ENCODE measurements at places on chromosomes 1 and 21.

DNA sequence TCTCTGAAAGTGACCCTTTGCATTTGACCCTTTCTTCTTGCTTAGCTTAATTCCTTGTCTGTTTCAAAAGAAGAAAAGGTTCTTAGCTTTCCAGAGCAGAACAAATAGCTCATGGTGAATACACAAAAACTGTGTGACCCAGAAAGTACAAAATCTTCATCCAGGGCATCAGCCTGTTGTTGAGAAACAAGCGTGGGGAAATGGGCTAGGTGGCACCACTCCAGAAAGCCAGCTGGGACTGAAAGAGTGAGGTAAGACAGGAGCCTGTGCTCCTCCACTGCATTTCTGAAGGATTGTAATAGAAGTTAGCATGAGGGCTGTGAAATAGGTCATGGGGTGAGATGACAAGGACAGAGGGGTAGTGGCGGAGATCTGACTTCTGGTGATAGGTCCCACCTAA lies 45.8 kb downstream of the CYP2J2 start:
- no peak for DNase-seq
- H3K36me3 ChIP-seq, result no peaks in the 10 kb centered on the region
- peaks cover 15% of the 10 kb centered on the region for H3K4me1 ChIP-seq
- H3K27me3 ChIP-seq, result no peaks in the 10 kb centered on the region

- DNase-seq, result no peak
Observed at GRCh38 chr1:1274299-1274930, 761 bp upstream of the UBE2J2 start.

DNA sequence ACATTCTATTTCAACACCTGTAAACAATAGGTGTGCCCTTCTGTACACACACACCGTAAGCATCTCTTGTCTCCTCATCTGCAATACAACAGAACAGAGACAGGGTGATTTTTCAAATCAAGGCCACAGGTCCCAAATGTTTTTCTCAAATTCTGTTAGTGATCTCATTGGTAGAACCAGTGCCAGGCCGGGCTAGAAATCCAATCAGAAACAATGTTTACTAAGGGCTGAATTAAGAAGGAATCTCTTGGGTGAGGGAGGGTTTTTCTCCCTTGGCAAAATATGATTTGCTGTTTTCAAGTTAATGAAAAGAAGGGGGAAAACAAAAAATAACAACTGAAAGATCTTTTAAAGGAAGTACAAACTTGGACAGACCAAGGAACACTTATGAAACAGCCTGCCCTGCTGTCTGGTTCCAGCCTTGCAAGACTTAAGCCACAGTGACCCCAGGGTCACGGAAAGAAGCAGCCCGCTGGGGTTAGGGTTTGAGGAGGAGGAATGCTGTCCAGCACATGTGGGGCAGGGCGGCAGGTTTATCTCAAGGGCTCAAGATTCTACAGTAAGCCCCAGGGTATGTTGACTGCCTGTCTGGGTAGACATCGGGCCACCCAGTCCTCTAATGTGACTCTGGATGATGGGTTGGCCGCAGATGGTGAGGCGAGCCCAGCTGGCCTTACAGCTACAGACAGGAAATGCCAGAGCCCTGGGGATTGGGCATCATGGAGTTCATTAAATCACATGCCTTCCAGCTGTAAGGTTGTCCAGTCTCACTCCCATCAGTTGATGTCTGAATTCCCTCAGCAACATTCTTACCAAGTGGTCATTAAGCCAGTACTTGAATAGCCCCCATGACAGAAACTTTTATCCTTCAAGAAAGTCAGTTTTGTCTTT lies 73.3 kb upstream of the SLC44A3 start:
- peaks cover 2% of the 10 kb centered on the region for H3K27me3 ChIP-seq

- H3K36me3 ChIP-seq, result no peaks in the 10 kb centered on the region
- H3K27ac ChIP-seq, result no peak overlapping the region
- H3K4me1 ChIP-seq, result peaks cover 3% of the 10 kb centered on the region
Observed at GRCh38 chr1:30532621-30533020, 190.8 kb downstream of the MATN1 start.

DNA sequence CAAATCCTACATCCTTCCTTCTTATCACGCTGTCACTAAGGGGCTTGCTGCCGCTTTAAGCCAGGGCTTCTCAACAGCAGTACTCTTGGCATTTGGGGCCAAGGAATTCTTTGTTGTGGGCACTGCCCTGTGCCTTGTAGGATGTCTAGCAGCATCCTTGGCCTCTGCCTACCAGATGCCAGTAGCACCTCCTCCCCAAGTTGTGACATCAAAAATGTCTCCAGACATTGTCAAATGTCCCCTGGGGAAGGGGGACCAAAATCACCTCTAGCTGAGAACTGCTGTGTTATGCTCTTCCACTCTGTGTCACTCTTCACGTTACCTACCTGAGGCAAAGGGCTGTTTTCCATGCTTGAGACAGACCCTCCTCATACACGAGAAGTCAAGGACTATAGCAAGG lies 400.3 kb upstream of the POU3F1 start:
- no peak overlapping the region for H3K4me3 ChIP-seq
- no peaks in the 10 kb centered on the region for H3K4me1 ChIP-seq
- DNase-seq, result no peak
- no peaks in the 10 kb centered on the region for H3K36me3 ChIP-seq
- no peaks in the 10 kb centered on the region for H3K27me3 ChIP-seq

- H3K4me3 ChIP-seq, result no peak overlapping the region
- H3K36me3 ChIP-seq, result no peaks in the 10 kb centered on the region
- no peak overlapping the region for H3K27ac ChIP-seq
- H3K27me3 ChIP-seq, result no peaks in the 10 kb centered on the region
- no peak for DNase-seq
- no peaks in the 10 kb centered on the region for H3K4me1 ChIP-seq
Observed at GRCh38 chr1:208747979-208748378, 503.8 kb upstream of the PLXNA2 start.

- DNase-seq, result no peak
- H3K4me3 ChIP-seq, result no peak overlapping the region
- H3K4me1 ChIP-seq, result peaks cover 3% of the 10 kb centered on the region
- peaks cover 3% of the 10 kb centered on the region for H3K27me3 ChIP-seq
- H3K27ac ChIP-seq, result no peak overlapping the region
Observed at GRCh38 chr1:29649189-29650040, 413.1 kb downstream of the PTPRU start.

- no peak for DNase-seq
- H3K27me3 ChIP-seq, result peaks cover 4% of the 10 kb centered on the region
- no peak overlapping the region for H3K27ac ChIP-seq
- no peaks in the 10 kb centered on the region for H3K36me3 ChIP-seq
- peaks cover 4% of the 10 kb centered on the region for H3K4me1 ChIP-seq
- H3K4me3 ChIP-seq, result no peak overlapping the region
Observed at GRCh38 chr1:119219711-119220110, 79.3 kb upstream of the WARS2 start.

DNA sequence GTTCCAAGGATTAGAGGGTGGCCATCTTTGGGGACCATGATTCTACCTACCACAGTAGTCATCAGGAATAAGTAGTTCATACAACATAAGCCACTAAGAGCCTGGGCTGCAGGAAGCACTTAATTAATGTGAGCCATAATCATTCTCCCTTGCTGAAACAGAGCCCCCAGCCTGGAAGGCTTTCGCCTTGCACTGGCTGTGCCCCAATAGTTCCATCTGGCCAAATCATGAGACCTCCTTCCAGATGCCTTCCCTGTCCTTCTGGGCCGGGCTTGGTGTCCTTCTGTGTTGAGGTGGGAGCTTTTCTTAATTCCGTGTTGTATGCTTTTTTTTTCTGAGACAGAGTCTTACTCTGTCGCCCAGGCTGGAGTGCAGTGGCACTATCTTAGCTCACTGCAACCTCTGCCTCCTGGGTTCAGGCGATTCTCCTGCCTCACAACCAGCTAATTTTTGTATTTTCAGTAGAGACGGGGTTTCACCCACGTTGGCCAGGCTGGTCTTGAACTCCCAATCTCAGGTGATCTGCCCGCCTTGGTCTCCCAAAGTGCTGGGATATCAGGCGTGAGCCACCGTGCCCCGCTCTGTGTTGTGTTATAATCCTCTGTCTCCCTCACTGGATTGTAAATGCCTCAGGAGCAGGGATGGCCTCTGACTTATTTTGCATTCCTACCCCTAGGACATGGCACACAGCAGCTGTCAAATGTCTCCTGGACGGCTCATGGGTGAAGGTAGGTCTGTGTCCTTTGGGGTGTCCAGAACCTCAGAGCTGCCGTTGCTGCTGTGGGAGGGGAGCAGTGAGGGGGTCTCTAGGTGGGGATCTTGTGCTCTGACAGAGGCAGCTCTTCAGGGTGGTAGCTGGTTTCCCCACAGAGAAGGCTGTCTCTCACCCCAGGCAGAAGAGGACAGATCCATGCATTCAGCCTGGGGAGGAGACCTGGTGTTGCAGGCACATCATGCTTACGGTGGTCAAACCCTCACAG lies 10.1 kb downstream of the GNG4 start:
- peaks cover 2% of the 10 kb centered on the region for H3K27me3 ChIP-seq
- H3K27ac ChIP-seq, result no peak overlapping the region
- no peak for DNase-seq

DNA sequence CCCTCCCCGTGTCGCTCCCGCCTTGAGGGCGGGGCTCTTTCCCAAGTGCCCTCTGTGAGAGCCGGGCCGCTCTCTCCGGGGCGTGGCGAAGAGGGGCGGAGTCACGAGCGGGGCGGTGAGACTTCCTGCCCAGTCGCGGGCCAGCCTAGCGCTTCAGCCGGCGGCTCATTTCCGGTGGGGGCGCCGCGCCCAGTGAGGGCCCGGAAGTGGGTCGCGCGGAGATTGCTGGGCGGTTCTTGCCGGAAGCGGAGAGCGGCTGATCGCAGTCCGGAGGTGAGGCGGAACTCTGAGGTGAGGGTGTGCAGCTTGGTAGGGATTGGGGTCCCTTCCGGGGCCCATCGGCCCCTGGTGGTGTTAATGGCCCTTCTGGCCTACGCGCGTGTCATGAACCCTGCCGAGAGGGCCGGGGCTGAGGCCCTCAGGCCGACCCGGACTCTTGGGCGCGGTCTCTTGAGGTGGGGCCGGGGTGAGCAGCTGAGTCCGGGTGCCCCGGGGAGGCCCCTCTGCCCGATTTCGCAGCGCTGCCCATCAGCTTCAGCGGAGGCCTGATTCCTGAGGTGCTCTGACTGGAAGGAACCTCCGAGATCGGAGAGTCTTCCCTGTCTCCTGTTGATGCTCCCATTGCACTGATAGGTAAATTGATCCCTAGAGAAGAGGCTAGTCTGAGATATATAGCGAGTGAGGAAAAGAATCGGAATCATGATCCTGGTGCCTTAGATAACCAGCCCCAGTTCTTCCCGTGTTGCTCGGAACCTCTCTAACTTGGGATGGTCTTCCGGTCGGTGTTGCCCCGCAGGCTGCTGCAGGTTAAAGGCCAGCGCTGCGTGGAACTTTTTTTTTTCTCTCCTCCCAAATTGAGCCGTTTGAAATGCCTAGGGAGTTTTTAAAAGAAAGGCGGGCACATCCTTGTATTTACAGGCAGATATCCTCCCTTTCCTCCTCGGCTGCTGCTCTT lies at the start of gene CAP1:
Gene CAP1, plus strand, starts transcription at position 219 of the 955 bp plus-strand sequence. CDS start 18,618 bp downstream, outside the sequence.
- H3K27me3 ChIP-seq, result peaks cover 15% of the 10 kb centered on the region
- DNase-seq, result peak; percentile 100

DNA sequence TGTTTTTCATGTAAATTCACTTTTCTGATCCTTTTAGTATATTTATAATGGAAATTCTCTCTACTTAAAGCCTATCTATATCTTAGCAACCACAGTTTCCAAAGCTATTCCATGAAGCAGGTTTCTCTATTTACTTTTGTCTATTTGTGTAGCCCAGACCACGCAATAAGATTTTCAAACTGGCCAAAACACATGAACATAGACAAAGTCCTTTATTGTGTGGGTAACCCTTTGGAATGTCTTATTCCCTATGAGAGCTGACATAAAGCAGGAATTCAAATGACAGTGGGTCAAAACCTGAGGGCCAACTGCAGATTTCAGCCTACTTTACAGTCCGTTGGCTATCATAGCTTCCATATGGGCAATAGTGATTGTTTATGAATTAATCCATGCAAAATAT lies 252.6 kb downstream of the LTN1 start:
- H3K27ac ChIP-seq, result no peak overlapping the region

GRCh38 chr1:175129997-175130648 lies 62.5 kb downstream of the KIAA0040 start:
- no peak overlapping the region for H3K4me3 ChIP-seq
- H3K36me3 ChIP-seq, result peaks cover 4% of the 10 kb centered on the region
- H3K27me3 ChIP-seq, result peaks cover 6% of the 10 kb centered on the region
- peak; percentile 17 for DNase-seq
- H3K4me1 ChIP-seq, result peaks cover 40% of the 10 kb centered on the region
- H3K27ac ChIP-seq, result peak overlapping the region; percentile 68

- no peak overlapping the region for H3K4me3 ChIP-seq
- H3K4me1 ChIP-seq, result no peaks in the 10 kb centered on the region
- no peak for DNase-seq
- no peaks in the 10 kb centered on the region for H3K36me3 ChIP-seq
- no peaks in the 10 kb centered on the region for H3K27me3 ChIP-seq
Observed at GRCh38 chr1:222182641-222183040, 365.3 kb downstream of the HHIPL2 start.

DNA sequence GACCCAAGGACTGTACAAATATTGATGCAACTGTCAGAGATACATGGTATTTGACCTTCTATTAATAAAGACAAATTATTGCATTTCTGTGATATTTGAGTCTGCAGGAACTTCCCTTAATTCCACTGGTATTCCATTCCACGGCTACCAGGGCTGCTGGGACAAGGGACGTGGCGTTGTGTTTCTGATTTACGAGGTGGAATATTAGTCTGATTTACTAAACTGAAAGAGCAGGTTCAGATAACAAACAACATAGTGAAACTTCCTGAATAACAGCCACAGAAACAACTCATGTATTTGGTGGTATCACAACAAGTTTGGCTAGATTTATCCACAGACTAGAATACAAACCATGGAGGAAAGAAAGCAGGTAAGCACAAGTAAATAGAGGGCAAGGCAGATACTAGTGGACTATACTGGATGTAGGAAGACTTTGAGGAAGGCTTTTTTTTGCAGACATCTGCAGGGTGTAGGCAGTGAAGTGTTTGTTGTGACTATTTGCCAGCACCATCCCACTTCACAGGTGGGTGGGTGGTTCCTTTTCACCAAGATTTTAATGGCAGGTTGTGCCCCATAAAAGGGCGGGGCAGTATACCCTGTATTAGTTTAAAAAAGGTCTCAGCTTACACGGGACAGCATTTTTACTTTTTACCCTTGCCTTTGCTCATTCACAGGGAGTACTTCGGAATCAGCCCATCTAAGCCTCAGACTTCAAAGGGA lies 100.4 kb downstream of the FGGY start:
- no peak for DNase-seq
- no peak overlapping the region for H3K4me3 ChIP-seq
- H3K27ac ChIP-seq, result no peak overlapping the region
- peaks cover 16% of the 10 kb centered on the region for H3K4me1 ChIP-seq

GRCh38 chr1:96049759-96050409 lies 671.7 kb upstream of the PTBP2 start:
- no peak for DNase-seq
- H3K27me3 ChIP-seq, result peaks cover 2% of the 10 kb centered on the region
- no peak overlapping the region for H3K4me3 ChIP-seq
- no peaks in the 10 kb centered on the region for H3K36me3 ChIP-seq
- no peaks in the 10 kb centered on the region for H3K4me1 ChIP-seq

- no peak overlapping the region for H3K4me3 ChIP-seq
- H3K27me3 ChIP-seq, result no peaks in the 10 kb centered on the region
- no peaks in the 10 kb centered on the region for H3K36me3 ChIP-seq
- no peak overlapping the region for H3K27ac ChIP-seq
- DNase-seq, result no peak
Observed at GRCh38 chr1:72568113-72568512, 285.8 kb upstream of the NEGR1 start.

GRCh38 chr1:39205102-39205780 lies 746 bp downstream of the MACF1 start:
- peak overlapping the region; percentile 99 for H3K27ac ChIP-seq
- no peak for DNase-seq
- H3K27me3 ChIP-seq, result peaks cover 2% of the 10 kb centered on the region
- peaks cover 8% of the 10 kb centered on the region for H3K36me3 ChIP-seq
- peaks cover 44% of the 10 kb centered on the region for H3K4me1 ChIP-seq

GRCh38 chr1:117001254-117001927 lies at the start of gene CD101:
CD101 (plus strand) TSS chr1:117001760; CDS start chr1:117001818, 58 bp downstream.
- no peak within 1 kb of the TSS for H3K27ac ChIP-seq
- H3K27me3 ChIP-seq, result no peaks in the 10 kb centered on the region
- no peaks in the 10 kb centered on the region for H3K36me3 ChIP-seq
- no peak within 1 kb of the TSS for H3K4me3 ChIP-seq
- H3K4me1 ChIP-seq, result peaks cover 5% of the 10 kb centered on the region

All from endothelial cell (in vitro differentiated cells).